ENCODE measurements at places on chromosomes 11 and 22.

DNA sequence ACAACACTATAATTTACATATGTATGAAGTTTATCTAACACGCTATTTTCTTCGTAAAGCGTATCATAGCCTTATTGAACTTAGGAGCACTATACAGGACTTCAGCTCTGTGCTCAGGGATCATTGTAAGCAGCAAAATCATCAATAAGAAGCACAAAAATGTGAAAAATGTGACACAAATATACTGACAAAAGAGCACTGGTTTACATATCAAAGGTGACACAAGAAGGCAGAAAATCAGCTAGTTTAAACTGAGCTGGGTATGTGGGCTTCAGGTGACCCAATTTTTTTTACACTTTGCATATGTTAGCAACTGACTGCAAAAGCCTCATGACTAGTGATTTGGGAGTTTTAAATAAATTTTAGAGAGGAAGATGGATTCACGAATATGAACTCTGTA is 215.2 kb upstream of the CHORDC1 start:
- DNase-seq = no peak

GRCh38 chr11:33160136-33160535 is 1.1 kb downstream of the CSTF3 start:
- DNase-seq = peak; percentile 51

GRCh38 chr22:23211622-23212021 is 31.3 kb downstream of the BCR start:
- no peak for DNase-seq

DNA sequence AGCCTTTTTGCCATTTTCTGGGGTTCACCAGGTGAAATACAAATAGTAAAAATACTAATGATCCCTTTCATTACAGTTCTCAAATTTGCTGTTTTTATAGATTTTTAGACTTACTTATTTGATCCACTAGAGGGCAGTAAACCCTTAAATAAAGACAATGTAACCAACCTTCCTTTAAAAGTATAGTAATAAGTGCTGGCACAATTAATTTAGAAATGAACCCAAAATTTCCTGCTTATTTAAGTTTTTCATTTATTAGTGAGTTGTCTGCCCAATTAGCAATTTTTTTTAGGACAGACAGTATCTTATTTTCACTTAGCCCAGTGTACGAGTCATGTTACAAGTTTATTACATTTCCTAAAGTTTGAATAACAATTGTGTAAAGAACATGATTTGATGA is 4.7 kb downstream of the DDIAS start:
- DNase-seq = peak; percentile 59

GRCh38 chr22:19514831-19515565 is 9.2 kb downstream of the CLDN5 start:
- DNase-seq = no peak

DNA sequence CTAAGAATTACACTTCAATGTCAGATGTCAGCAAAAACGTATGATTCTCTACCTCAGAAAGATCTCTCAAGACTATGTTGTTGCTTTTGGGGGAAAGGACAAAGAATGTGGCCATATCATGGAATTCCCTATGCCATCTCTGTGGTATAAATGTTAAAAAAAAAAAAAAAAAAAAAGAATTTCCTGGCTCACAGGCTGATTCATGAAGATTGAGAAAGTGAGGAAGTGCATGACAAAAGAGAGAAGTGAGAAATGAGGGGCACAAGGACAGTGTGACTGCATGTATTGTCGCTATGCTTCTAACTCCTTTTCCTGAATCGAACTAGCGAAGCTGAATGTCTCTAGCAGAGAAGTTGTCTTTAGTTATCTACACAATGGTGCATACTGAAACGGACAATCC is 80.6 kb upstream of the CARD18 start:
- DNase-seq = no peak

DNA sequence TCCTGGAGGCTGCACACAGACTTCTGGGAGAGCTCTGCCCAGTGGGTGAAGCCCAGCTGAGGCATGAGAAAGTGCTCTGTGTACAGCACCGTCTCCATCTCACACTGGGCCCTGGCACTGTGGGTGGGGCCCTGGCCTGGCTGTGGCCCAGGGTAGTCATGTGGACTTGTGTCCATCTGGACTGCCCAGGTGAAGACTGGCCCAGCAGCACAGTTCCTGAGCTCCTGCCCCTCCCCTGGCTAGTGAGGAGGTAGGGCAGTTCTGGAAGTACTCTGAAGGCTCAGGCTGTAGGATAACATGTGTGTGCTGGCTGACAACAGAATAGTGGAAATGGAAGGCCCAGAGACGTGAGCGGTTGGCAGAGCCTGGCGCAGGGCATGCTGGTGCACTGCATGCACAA is 35.4 kb downstream of the RSPH14 start:
- no peak for DNase-seq

DNA sequence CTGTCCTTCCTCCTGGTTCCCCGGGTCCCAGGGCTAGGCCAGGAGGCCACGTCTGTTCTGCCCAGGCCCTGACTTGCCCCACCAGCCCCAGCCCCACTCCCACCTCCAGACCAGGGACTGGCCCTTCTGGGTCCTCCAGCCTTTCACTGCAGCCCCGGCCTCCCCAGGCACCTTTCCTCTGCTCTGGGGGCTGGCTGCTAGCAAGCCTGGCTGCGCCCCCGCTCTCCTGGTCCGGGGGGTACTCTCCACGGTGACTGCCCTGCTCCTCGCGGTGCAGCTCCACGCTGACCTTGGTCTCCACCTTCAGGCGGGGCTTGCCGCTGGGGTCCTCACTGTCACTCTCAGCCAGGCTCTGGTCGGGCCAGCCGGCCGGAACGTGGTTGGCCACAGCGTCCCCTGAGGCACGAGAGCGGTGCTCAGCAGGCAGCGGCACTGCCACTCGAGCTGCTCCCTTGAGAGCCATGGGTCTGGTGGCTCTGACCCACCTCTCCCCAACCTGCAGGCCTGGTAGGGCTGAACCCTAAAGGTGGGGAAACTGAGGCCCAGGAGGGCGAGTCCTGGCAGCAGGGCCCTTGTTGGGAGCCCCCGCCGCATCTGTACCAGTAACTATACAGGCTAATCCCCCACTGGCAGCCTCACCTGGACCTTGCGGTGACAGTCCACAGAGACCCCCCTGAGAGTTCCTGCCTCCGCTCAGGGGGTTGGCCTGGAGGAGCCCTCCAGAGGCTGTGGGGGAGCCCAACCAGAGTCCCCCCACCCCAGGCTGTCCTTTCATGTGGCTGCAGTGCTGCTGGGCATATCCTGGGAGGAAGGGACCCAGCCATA is 29.0 kb downstream of the TRMU start:
- DNase-seq = no peak

- no peak for DNase-seq
Measured at GRCh38 chr11:81869351-81870065, 864.2 kb downstream of the FAM181B start.

- peak; percentile 88 for DNase-seq
Measured at GRCh38 chr11:96303064-96303463, 39.9 kb downstream of the MAML2 start.

GRCh38 chr22:48138855-48139254 is 1376.4 kb downstream of the TBC1D22A start:
- no peak for DNase-seq

DNA sequence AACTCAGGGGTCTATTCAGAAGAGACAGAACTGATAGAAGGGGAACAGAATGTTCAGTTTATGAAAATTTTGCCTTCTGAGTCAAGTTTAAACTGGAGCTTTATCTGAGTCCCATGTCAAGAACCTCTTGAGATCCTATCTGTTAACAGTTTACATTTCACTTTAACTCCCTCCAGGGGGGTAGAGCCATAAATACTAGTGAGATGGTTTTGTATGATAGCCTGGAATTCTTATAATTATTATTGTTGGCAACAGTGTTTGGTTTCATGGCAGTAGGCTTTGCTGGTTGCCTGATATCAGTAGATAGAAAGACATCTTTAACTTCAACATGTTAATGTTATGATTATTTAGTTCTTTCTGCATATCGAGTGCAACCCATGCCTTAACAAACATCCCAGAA is 498.5 kb downstream of the INSC start:
- peak; percentile 8 for DNase-seq

- DNase-seq = no peak
Measured at GRCh38 chr11:12448131-12448939, 71.0 kb downstream of the PARVA start.

- DNase-seq = peak; percentile 6
Measured at GRCh38 chr11:88102598-88102934, 72.7 kb downstream of the RAB38 start.

- no peak for DNase-seq
Measured at GRCh38 chr11:44858796-44859527, 91.7 kb downstream of the TP53I11 start.

- no peak for DNase-seq
Measured at GRCh38 chr11:19607656-19608360, 104.8 kb upstream of the NAV2 start.

DNA sequence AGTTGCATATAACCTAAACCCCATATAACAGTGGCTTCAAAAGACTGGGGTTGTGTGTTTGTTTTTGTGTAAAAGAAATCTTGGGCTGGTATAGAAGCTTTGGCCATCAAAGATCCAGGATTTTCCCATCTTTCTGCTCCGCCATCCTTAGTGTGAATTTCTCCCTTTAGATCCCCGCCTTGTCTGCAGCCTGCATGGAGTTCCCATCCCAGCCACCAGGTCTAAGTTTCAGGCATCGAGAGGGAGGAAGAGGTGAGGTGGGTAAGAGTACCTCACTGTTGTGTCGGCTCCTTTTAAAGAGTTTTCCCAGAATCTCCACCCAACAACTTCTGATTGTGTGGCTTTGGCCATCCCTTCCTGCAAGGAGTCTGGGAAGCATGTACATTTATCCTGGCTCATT is 195.5 kb upstream of the SORL1-AS1 start:
- DNase-seq = no peak

DNA sequence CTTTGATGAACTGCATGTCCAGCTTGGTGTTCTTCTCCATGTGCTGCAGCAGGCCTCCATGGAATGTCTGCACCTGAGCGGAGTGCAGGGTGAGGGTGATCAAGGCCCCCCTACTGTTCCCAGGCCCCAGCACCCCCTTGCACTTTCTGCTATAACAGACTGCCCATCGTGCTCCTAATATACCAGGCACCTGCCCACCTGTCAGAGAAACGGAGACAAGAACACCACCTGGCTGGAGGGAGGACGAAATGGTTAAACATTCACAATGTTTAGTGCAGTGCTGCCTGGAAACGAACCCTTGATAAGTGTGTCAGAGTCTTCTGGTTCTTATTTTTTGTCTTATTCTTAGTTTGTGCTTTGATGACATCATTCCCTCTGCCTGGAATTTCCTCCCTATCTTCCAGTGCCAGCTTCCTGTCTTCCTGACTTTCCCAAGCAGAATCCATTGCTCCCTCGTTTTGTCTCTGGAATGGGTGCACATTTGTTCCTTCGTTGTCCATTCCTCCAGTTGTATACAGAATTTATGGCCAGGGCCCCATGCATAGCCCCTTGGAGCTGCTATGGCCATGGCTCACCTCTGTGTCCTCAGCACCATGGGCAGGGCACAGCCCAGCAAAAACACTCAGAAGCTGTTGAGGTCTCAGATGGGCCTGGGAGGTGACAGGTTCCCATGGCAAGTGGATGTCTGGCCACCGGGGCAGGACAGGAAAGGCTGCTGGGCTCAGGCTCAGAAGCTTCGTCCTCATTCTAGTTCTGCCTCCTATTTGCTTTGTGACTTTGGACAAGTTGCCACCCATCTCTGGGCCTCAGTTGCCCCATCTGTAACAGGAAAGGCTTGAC is 11.9 kb downstream of the BAIAP2L2 start:
- DNase-seq = peak; percentile 81

- DNase-seq = no peak
Measured at GRCh38 chr11:134655189-134655989, 243.3 kb upstream of the B3GAT1 start.

- no peak for DNase-seq
Measured at GRCh38 chr11:17475666-17476316, 854 bp downstream of the ABCC8 start.

DNA sequence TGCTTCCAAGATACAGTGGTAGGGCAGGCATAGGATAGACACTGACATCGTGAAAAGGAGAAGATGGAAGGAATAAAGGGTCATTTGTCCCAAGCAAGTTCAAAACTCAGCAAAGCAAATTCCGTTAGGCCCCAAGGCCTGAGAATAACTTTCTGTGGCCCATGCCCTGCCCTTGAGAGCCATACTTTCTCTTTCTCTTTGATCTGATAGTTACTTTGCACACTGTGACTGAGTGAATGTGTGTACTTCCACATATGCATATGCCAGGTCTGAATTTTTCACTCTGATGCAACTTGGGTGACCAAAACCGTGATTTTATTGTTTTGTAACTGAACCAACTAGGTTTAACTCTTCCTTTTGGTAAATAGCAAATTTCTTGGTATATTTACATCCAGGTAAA is 371.5 kb downstream of the RAB38 start:
- no peak for DNase-seq

DNA sequence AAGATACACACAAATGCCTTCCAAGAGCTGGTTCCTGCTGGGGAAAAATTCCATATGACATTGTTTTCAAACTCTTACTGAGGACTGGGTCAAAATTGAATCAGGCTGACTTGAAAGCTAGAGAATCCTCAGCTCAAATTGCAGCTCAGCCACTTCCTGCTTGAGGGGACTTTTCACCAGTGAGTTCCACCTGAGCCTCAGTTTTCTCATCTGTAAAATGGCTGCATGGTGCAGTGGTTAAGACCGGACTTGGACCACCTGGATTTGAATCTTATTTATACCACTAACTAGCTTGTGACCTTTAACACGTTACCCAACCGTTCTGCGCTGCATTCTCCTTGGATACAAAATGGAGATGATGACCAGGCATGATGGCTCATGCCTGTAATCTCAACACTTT is 69.9 kb upstream of the ASPHD2 start:
- DNase-seq = no peak

GRCh38 chr11:102229510-102230123 is 87.7 kb upstream of the BIRC3 start:
- no peak for DNase-seq

DNA sequence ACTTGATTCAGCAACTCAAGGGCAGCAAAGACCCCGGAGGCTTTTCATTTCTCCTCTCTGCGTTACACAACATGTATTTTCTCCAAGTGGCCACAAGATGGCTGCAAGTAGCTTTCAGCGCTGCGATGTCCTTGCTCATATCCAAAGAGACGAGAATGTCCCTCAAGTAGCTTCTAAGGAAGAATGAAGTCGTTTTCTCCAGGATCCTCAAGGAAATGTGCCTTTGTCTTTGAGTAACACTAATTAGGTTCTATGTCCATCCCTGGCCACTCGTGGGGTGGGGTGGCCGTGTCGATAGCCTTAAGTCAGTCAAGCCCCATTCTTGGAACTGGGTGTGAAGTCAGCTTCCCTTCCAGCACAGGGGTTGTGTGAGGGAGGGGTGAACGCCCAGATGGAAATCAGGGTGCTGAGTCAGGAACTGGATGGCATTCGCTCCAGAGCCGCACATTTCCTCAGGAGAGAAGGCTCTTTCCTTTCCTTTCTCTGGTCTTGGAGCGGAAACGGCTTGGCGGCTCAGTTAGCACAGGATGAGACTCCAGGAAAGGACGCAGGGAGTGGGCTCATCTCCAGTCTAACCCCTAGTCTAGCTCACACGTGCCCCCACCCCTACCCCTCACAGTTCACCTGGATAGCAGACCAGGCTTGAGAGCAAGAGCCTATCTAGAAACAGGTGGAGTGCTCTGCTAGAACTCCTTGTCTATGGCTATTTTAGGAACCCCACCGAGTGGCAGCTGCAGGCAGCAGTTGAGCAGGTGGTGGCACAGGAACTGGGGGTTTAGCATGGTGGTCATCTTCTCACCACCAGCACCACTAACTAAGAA is 44.3 kb downstream of the NNMT start:
- DNase-seq = peak; percentile 91

All from fibroblast of the aortic adventitia (primary cell).